ENCODE measurements at places on chromosomes 11 and 22.

- no peak for DNase-seq
Observed at GRCh38 chr11:101264306-101264705, 134.7 kb upstream of the PGR start.

DNA sequence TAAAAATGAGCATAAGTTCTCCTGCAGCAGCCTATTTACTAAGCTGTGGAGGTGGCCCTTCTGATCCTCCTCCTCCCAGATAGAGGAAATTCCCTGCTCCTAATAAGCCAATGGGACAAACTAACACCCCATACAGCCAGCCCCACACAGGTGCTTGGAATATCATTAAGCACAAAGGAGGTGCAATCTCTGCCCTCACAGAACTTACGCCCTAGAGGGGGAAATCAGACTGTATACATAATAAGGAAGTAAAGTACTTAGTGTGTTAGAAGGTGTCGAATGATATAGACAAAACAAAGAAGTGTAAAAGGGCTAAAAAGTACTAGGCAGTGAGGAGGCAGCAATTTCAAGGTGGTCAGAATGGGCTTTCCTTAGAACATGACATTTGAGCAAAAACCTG lies 5.8 kb downstream of the MS4A12 start:
- DNase-seq, result no peak

- DNase-seq, result no peak
Observed at GRCh38 chr11:13011466-13012055, 2.4 kb downstream of the RASSF10 start.

DNA sequence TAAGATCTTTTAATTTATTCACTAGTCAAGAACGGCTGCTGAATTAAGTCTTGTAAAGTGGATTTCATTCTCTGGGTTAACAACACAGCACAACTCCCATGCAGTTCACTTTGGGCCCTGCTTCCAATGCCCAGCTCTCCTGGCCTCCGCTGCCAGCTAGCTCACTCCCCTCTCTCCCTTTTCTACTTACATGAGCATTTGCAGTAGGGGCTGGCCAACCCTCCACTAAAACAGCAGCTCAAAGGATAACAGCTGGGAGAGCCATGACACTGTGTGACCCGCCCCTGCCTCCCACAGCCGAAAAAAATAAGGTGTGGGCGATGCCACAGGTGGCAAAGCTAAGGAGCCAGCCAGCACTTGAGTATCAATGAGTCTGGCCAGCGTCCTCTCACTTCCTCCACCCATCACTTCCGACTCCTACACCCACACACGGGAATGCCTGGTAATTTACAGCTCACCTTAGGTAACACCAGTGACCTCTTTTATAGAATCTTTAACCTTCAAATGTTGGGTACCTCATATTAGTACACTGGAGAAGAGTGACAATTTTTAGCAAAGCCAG lies 56.8 kb downstream of the DGCR2 start:
- no peak for DNase-seq

GRCh38 chr11:42591841-42592240 lies 720.0 kb upstream of the API5 start:
- no peak for DNase-seq

DNA sequence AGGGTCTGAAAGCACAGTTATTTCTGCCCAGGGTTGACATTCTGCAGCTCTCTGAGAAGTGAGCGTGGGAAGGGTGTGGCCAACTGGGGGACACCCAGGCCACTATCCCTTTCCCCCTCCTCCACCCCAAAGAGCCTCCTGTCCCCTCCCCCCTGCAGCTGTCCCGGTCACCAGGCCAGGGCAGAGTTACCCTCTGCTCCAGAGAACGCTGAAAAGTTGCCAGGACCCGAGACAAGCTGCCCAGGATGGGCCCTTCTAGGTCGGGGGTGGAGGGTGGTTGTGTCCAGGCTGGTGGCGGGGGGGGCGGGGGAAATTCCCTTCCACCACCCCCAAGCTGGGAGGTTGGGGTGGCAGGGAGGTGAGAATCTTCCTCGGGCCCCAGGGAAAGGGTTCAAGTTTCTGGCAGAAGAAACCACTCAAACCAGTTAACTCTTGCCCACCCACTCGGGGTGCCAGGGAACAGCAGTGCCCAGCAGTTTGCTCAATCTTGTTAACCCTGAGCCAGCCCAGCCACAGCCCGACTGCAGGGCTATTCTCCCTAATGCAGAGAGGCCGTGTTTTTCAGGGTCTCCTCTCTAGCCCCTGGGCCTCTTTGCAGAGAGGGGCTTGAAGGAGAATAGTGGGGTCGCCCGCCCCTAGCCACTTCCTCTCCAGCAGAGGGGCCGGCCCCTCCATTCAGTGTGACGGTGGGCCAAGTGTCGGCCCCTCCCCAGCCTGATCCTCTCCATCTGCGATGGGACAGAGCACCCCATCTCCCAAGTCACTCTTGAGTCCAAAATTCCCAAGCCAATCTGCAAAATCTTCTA lies 697 bp downstream of the LGALS1 start:
- DNase-seq, result no peak

DNA sequence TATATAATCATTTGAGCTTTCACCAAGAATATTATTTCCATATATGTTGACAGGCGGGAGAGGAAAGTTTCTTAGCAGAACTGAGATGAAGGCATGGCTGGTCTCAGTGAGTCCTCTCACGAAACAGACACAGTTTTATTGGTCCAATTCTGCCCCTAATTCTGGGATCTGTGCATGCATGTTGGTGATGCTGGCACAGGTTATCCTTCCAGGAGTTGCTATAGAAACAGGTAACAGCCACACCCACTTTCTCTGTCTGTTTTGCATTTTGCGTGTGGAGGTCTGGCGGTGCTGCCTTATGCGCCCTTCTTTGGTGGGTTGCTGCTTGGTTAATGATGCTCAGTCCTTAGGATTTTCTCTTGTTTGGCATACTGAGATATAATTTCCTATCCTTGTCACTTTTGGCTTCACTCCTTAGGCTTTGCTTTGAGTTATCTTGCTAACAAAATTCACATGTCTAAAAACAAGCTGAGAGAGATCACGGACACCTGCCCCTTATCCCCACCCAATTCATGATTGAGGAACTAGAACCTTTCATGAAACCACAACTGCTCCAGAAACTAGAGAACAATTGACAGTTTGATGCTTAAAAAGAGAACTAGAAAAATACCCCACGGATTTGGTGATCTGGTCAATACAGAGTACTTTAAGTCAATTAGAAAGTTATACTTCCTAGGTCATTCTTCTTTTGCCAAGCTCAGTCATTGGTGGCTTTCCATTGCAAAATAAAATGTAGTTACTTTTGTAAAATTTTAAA lies 189.3 kb downstream of the FAT3 start:
- no peak for DNase-seq

GRCh38 chr11:100851584-100852152 lies 164.6 kb downstream of the ARHGAP42 start:
- no peak for DNase-seq

GRCh38 chr11:2128130-2128510 lies 11.1 kb downstream of the IGF2 start:
- DNase-seq, result no peak

DNA sequence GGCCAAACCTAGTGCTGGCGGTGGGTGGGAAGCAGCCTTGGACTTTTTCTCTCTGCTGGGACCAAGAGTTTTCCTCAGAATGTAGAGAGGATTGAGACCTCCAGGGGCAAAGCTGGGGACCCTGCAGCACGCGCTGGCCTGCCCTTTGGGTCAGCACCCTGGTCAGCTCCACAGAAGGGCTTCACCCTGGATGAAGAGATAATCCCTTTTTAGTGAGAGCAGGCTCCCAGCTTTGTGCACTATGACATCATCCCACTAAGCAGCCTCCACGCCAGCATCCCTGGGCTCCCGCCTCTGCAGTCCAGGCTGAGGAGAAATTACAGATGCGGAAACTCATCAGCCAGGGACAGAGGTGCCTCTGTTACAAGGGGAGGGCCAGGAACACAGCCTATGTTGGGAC lies 23.5 kb downstream of the DRICH1 start:
- peak; percentile 20 for DNase-seq

GRCh38 chr11:60987577-60988277 lies 16.2 kb downstream of the CD6 start:
- DNase-seq, result no peak

DNA sequence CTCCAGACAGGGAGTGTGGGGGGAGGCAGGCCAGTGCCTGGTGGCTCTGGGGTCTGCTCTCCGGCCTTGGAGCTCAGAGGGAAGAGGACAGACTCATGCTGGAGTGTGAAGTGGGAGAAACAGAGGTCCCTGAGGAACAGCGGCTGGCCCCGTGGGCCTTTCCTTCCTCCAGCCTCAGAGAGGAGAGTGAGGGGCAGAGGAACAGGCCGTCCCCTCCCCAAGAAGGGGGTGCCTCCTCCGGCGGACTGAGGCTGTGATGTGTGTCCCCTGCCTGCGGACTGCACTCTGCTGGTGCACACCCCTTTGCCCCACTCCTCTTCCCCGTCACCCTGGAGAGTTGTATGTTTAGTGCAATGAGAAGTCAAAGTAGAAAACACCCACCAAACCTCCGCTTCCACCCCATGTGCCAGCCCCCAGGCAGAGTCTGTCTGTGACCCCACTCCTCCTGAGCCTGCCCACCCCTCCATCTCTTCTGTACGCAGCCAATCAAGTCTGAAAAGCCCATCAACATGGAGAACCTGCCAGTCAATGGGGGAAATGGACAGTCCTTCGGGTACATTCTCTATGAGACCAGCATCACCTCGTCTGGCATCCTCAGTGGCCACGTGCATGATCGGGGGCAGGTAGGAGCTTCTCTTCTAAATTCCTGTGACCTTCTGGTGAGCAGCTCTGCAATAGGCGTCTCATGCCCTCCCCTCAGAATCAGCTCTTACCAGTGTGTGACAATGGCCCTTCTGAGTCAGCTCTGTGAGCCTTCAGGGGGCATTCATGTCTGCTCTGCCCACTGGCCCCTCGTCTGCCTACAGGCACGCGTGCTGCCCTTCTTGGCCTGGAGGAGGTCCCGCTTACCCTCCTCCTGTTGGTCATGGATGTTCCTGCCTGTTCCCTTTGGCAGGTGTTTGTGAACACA lies 39.0 kb downstream of the GLB1L2 start:
- DNase-seq, result no peak

GRCh38 chr11:128095466-128095981 lies 491.8 kb downstream of the ETS1 start:
- no peak for DNase-seq

- DNase-seq, result no peak
Observed at GRCh38 chr11:86138958-86139357, 70.1 kb upstream of the PICALM start.

DNA sequence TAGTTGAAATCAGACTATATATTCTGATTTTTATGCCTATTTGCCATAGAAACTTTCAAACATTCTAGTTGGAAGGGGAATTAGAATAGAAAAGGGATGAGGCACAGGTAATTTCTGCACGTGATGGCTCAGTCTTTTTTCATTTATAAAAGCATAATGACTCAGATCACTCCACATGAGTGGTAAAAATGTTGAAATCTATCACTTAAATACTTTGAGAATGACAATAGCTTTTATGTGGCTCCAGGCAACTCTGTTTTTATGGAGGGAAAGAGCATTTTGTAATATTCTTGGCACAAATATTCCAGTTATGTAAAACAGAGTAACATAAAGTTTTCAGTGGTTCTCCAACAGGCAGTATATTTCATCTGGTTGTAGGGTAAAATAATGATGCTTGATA lies 5.9 kb upstream of the MMP3 start:
- DNase-seq, result no peak

DNA sequence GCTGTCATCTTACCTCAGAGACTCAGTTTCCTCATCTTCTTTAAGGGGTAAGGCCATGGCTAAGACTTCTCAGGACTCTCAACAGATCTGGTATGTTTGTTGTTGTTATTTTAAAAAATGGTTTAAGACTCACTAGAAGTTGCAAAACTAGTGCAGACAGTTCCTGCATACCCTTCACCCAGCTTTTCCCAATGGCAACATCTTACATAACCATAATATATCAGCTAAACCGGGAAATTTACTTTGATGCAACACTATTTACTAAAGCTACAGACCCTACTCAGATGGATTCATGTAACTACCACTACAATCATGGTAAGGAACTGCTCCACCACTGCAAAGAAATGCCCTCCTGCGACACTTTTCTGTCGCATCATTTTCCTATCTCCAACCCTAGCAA lies 20.4 kb downstream of the LGR4 start:
- no peak for DNase-seq

GRCh38 chr11:587978-588380 lies 11.7 kb downstream of the PHRF1 start:
- DNase-seq, result no peak

- no peak for DNase-seq
Observed at GRCh38 chr11:60280412-60280811, at the start of gene MS4A4A. Gene MS4A4A (plus strand): TSS chr11:60280666. CDS start chr11:60280676, 10 bp downstream.

GRCh38 chr11:95531116-95531515 lies 258.5 kb downstream of the FAM76B start:
- no peak for DNase-seq

- DNase-seq, result no peak
Observed at GRCh38 chr22:27895600-27895999, 23.5 kb downstream of the PITPNB start.

Data from HAP-1 (cell line).